ENCODE measurements at places on chromosomes 1 and 21. TPM values are rescaled to one million over a fixed set of nuclear protein-coding genes. Genes with fewer than 3 reads are reported as not detected.

The LIX1L gene
- 33.3 TPM for total RNA-seq

The RAVER2 gene
- total RNA-seq: 16.5 TPM

The ZNF593OS gene
- not detected for total RNA-seq

The SPATA21 gene
- total RNA-seq: not detected

The GOLT1A gene
- total RNA-seq: not detected

The TESK2 gene
- total RNA-seq: 6.2 TPM

The SH2D2A gene
- 0.29 TPM for total RNA-seq

The KRTAP7-1 gene
- not detected for total RNA-seq

The ADARB1 gene
- 19.5 TPM for total RNA-seq

The MLLT11 gene
- total RNA-seq: 1.8 TPM

The DRAXIN gene
- under 0.01 TPM for total RNA-seq

Data from osteoblast (primary cell).